Activated T-cell treated with anti-CD3 and anti-CD28 coated beads, Interleukin-2, amount 50 U/mL, for 72 hours (primary cell): ENCODE measurements at places on chromosomes 1 and 21.
A peak's percentile ranks its signal among the peaks of the same experiment; 100 is the strongest.

GRCh38 chr1:32464191-32464715, 619 bp upstream of the ZBTB8B start:
- no peak for DNase-seq

GRCh38 chr1:36068866-36069265, 15.0 kb upstream of the TEKT2 start:
- DNase-seq, result no peak

- no peak for DNase-seq
Observed at GRCh38 chr21:37558676-37559211, 192.2 kb downstream of the DYRK1A start.

- DNase-seq, result no peak
Observed at GRCh38 chr1:145985502-145986439, 10.6 kb downstream of the TXNIP start.

GRCh38 chr1:10869933-10870332, 73.5 kb upstream of the CASZ1 start:
- no peak for DNase-seq

DNA sequence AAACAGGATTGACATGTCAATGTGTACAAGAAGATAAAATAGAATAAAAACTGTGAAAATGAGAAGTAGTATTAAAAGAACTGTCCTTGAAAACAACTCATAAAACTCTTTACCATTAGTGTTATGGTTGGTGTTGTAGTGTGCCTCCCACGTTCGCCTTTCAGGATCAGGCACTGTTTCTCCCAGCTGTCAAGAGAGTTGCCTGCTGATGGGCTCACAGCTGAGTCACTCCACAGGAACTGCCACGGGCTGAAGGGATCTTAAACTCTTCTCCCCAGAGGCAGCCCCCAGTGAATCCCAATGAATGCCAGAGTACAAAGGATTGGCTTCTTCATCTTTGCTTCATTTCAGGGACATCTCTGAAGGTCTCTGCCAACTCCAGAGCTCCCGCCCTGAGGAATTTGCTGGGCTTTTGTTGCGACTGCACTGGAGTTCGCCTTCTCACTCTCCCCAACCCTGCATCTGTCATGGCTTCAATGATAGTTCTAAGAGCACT, 119.6 kb downstream of the ADGRL2 start:
- no peak for DNase-seq

GRCh38 chr1:231584921-231585320, 41.7 kb upstream of the DISC1 start:
- no peak for DNase-seq

DNA sequence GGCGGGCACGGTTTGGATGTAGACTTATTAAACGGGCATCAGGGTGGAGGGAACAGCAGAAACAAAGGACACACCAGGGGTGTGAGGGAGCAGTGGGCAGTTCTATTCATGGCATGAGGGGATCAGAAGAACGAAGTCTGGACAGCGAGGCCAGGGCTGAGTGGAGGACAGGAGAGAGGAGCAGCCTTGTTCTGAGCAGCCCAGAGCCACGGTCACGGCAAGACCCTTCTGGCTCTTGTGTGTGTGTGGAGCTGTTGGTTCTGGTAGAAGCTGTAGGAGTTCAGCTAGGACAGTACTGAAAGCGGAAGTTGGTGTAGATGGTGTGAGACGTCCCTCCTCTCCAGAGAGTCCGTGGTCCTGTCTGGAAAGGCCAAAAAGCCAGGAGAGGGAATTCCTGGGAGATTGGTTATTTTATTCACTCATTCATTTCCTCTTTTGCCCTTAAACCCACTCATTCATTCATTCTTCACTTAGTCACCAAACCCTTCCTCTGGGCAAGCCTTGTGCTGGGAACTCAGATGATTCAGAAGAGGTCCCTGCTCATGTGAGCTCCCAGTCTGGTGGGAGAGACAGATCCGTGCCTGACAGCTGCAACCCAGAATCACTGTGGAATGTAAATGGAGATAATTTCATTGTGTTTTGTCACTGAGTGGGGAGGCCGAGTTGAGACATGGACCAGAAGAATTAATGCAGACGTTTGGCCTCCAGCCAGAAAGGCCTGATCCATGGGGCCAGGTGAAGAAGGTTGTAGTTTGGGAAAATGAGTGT, 4.1 kb upstream of the ACOT11 start:
- DNase-seq, result no peak

DNA sequence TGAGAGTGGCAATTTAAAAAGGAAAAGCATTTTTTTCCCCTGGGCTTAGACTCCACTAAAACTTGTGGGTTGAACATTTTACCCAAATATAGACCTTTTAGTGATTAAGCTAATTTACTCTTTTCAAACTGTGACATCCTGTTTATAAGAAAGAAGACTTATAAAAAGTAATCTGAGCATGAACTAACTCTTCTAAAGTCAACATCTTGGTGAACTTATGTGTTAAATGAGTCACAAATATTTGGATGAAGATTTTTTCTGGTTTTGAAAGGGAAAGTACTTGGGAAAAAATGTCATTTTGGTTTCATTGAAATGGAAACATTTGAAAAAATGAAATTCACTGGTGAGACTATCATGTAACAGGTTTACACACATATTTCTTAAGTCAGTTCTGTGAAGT, 109.8 kb downstream of the KCNK2 start:
- no peak for DNase-seq

GRCh38 chr1:61606448-61607312, 118.3 kb downstream of the TM2D1 start:
- DNase-seq, result no peak

DNA sequence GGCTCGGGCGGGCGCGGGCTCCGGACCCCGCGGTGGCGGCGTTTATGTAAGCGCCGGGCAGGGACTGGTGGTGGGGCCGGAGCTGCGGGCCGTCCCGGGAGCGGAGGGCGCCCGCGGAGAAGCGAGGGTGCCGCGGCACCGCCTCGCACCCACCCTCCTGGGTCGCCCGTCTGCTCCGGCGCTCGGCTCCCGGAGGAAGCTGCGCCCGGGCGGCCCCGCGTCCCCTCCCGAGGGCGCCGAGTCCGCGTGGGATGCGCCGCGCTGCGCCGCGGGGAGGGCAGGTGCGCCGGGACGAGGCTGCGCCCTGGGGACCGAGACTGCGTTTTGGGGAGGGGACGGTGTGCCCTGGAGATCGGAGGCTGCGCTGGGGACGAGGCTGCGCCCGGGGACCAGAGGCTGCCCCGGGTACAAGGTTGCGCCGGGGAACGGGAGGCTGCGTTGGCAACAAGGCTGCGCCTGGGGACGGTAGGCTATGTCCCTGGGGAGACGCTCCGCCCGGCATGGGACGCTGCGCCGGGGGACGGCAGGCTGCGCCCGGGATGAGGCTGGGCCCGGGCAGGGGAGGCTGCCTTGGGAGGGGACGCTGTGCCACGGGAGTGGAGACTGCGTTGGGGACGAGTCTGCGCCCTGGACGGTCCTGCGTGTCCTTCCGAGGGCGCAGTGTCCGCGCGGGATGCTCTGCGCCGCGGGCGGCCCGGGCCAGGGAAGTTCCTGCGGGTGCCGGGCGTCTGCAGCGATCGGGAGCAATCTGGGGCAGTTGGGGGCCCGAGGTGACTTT, 627 bp downstream of the ADARB1 start:
- DNase-seq, result peak; percentile 53
